Choroid plexus epithelial cell (primary cell): ENCODE measurements at places on chromosomes 3 and 15.

DNA sequence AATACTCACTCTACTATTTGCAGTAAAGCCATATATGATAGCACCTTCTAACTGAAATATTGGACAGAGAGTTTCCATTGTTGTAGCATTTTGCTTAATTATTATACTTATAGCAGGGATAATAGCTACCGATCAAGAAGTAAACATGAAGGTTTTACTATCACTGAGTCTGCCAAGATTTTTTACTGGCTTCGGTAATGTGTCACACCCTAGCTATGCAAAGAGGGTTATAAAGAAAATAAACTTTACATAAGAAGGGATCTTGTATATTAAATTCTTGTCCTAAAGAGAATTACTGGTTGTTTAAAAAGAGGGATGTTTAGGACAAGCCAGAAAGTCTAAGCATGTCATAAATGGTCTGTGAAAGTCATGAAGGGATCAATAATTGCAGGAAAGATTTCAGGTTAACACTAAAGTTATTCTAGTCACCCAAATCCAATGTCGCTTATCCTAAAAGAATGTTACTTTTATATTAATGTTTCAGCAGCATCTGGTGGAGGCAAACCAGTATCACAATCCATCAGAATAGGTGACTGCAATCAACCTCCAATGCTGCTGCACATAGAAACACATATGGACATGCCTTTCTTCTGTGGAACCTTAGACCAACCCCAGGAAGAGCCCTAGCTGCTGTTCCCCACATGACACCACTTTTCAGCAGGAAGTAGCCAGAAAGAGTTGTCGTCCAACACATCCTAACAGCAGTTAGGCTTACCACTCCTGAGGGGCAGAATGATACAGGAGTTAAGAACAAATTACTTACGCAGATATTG lies 62.7 kb upstream of the GK5 start:
- no peak for DNase-seq

GRCh38 chr3:89180334-89180733 lies 72.9 kb downstream of the EPHA3 start:
- DNase-seq, result peak; percentile 33

- DNase-seq, result peak; percentile 63
Observed at GRCh38 chr15:33031324-33031821, 163.1 kb downstream of the FMN1 start.

DNA sequence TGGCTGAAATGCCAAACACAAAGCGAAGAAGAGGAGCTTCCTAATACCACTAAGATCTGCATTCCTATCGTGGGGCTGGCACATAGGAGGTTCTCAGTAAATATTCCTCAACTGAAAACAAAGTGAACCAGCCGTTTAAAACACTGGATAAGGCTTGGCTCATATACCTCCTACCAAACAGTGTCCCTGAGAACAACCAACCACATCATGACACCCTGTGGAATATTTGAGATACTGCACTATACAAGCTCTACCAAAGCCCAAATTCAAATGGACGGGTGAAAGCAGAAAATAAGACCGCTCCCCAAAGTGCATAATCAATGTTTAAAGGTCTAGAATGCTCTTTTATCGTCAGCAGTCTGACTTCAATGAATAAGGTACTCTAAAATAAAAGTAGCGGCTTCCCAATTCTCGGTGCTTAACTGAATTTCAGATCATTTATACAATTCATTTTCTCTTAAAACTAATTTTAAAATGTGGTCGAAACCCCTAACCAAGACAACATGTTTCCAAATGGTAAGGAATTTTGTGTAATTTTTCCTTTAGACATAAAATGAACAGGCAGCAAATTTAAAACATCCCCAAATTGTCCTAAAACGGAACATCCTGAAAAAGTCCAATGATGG lies 425.8 kb downstream of the ERC2 start:
- DNase-seq, result peak; percentile 76

DNA sequence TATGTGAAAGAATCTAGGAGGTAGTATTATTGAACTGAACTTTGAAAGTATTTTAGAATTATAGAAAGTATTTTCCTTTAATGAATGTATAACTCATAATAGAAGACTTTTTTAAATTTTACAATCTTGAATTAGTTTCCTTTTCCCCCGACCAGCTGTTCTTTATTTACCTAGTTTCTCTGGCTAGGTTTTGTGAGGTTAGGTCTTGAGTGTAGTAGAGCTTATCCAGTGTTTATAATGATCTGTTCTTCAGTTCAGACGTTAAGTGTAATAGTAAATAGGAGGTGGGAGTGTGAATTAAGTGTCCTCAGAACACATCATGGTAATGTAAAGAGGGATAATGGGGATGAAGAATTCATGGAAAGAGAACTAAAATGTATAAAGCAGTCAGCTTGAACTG lies 93.8 kb downstream of the MYRIP start:
- DNase-seq, result no peak

GRCh38 chr15:77009646-77010311 lies 14.9 kb downstream of the PSTPIP1 start:
- DNase-seq, result no peak

DNA sequence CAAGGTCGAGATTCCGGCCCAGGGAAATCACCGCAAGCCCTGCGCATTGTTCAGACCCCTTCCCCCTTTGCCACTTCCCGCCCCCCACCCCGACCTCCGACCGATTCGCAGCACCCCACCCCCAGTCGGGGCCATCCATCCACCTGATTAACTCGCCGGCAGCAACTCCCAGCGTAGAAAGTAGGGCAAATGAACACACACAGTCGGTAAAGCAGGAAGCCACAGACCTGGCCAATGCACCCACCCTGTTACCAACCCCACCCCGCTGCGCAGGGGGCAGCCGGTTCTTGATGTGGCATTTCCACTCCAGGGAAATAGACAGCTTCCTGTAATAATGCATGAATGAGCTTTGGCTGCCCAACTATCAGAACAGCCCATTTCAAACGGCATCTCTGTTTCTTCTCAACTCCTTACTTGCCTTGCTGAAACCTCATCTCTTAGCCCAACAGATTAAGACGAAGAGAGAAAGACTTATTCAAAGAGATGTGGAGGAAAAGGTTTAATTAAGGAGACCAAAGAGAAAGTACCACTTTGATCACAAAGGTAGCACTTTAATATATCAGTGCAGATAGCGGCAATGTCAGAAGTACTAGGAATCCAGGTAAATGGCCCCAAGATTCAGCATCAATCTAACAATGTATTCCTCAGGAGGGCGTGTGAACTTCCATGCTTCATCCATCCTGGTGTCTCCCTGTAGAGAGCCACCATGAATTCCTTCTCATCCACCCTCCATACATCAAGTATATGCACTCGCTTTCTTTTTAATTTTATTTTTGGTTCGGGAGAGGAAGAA lies 1.9 kb downstream of the TNIK start:
- DNase-seq, result no peak

DNA sequence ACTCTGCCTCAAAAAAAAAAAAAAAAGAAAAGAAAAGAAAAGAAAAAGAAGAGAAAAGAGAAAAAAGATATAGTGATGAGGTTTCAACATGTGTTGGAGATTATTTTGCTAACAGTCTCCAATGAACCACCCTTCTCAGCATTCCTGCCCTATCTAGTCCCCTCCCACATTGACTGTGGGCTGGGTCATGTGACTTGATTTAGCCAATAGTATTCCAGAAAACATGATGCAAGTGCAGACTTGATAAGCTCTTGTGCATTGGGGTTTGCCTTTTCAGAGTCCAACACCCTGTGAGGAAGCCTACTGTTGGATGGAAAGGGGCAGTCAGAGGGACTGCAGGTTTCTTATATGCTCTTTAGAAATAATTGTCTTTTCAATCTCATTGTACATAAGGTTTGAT lies 37.8 kb upstream of the MED12L start:
- peak; percentile 58 for DNase-seq

GRCh38 chr3:130997289-130997688 lies 29.3 kb downstream of the ASTE1 start:
- peak; percentile 70 for DNase-seq

- no peak for DNase-seq
Observed at GRCh38 chr15:52464040-52464439, 64.6 kb downstream of the MYO5A start.

- no peak for DNase-seq
Observed at GRCh38 chr3:182305881-182306665, 487.2 kb upstream of the ATP11B start.

GRCh38 chr3:11658180-11658579 lies 14.5 kb upstream of the VGLL4 start:
- no peak for DNase-seq

DNA sequence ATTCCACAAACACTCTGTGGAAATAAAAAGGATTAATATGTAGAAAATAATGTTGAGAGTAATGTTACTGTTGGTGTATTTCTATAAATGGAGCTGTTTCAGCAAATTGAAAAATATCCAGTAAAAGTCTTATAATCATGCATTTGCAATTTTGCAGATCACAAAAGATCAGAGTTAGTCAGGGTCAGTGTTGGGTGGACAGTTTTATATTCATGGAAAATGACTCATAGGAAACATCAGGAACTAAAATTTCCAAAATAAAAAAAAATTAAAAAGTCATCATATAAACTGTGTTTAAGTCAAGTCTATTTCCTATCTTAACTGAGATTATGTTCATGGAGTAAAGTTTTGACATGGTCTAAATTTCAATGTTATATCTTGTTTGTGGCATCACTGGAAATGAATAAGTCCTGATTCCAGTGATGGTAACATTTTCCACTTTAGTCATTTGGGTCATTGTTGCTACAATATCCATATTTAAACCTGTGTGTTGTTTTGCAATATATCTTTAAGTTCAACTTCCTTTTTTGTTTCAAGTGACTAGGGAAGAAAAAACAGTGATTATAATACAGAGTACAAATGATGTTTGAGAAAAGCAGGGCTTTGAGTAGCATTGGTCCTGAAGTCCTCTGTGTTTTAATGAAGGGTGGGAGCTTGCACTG lies 37.8 kb downstream of the MITF start:
- no peak for DNase-seq
